ENCODE measurements at places on chromosomes 5 and 9. TPM values are rescaled to one million over a fixed set of nuclear protein-coding genes. Genes with fewer than 3 reads are reported as not detected.
A peak's percentile ranks its signal among the peaks of the same experiment; 100 is the strongest.

DNA sequence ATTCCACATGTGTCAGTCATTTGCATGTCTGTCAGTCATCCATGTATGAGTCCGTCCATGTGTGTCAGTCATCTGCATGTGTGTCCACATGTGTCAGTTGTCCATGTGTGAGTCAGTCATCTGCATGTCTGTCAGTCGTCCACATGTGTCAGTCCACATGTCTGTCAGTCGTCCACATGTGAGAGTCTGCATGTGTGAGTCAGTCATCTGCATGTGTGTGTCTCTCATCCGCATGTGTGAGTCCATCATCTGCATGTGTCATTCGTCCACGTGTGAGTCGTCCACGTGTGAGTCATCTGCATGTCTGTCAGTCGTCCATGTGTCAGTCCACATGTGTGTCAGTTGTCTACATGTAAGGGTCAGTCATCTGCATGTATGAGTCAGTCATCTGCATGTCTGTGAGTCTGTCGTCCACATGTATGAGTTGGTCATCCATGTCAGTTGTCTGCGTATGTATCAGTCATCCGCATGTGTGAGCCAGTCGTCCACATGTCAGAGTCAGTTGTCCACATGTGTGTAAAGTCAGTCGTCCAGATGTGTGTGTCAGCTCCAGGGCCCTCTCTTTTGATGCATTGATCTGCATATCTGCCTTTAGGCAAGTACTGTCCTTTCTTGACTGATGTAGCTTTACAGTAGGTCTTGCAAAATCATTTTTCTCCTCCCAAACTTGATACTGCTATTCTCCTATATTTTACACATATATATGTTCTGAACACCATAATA, 72.5 kb upstream of the CACNA1B start:
- DNase-seq = no peak
- H3K36me3 ChIP-seq = peaks cover 5% of the 10 kb centered on the region
- no peaks in the 10 kb centered on the region for H3K27me3 ChIP-seq

- no peak overlapping the region for H3K4me3 ChIP-seq
- H3K4me1 ChIP-seq = peaks cover 7% of the 10 kb centered on the region
- peaks cover 13% of the 10 kb centered on the region for H3K36me3 ChIP-seq
- no peaks in the 10 kb centered on the region for H3K27me3 ChIP-seq
- no peak for DNase-seq
- no peak overlapping the region for H3K27ac ChIP-seq
Measured at GRCh38 chr5:80884929-80885328, 75.2 kb upstream of the RASGRF2 start.

- H3K4me1 ChIP-seq = peaks cover 20% of the 10 kb centered on the region
- no peak overlapping the region for H3K27ac ChIP-seq
- H3K36me3 ChIP-seq = peaks cover 4% of the 10 kb centered on the region
- H3K27me3 ChIP-seq = no peaks in the 10 kb centered on the region
- DNase-seq = no peak
Measured at GRCh38 chr9:121399126-121399882, 29.3 kb upstream of the STOM start.

DNA sequence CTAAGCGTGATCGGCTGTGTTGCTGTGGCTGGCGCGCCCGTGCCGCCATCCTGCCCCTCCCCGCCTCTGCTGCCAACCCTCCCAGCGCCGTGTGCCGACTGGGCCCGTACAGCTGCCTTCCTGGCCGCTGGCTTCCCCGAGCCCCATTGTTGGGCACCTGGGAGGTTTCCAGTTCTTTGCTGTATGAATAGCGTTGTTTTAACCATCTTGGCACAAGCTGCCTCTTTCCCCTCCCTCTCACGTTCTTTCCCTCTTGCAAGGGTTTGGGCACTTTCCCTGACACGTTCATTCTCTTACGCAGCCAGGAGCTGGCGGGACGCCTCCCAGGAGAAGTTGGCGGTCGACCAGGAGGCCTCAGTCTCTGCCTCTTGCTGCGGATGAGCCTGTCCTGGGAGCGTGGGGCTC, 43.1 kb upstream of the RXRA start:
- peaks cover 12% of the 10 kb centered on the region for H3K27me3 ChIP-seq
- no peaks in the 10 kb centered on the region for H3K36me3 ChIP-seq
- H3K27ac ChIP-seq = no peak overlapping the region
- H3K4me1 ChIP-seq = peaks cover 5% of the 10 kb centered on the region
- no peak for DNase-seq

DNA sequence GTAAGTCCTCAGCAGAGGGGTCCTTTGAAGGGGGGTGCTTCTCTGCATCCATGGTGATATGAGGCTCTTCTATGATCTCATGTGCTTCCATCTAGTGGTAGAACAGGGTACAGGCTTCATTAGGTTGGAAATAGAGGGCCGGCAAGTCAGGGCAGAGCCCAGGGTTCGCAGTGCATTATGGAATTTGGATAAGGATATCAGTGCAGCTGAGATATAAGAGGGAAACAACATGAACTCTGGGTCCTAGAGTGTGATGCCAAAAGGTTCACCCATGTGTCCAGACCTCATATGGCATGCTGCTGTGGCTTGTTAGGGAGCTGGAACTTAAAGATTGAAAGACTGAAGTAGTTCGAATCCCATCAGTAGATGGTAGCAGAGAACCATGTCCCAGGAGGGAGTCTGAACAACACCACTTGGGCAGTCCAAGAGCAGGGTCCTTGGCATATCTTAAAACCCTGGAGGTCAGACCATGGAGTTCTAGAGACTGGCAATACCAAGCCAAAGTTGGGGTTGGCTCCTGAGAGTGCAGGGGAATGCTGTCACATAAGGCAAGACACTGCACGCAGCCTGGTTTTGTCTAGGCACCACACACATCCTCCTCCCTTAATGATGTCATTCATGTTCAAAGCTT, 2.3 kb downstream of the FAM221B start:
- no peak for DNase-seq
- no peak overlapping the region for H3K4me3 ChIP-seq
- no peak overlapping the region for H3K27ac ChIP-seq
- no peaks in the 10 kb centered on the region for H3K36me3 ChIP-seq
- H3K27me3 ChIP-seq = no peaks in the 10 kb centered on the region

DNA sequence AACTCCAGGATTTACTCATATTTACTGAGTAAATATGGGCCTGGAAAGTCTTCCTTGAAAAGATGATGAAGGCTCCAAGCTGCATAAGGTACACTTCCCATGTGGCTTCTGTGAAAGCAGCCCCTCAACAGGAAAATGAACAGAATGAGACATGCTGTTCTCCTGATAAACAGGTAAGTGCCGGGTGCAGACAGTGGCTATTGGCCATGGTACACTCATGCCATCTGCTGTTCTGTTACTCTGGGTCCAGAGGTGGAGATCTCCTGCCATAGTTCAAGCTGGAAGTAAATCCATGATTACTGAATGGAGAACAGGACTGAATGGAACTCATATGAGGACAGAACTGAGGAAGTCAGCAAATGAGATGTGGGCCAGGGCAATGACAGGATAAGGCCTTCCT, 103.6 kb downstream of the SLIT3 start:
- no peak overlapping the region for H3K27ac ChIP-seq
- H3K4me1 ChIP-seq = no peaks in the 10 kb centered on the region
- DNase-seq = no peak
- H3K4me3 ChIP-seq = no peak overlapping the region
- no peaks in the 10 kb centered on the region for H3K36me3 ChIP-seq

- H3K27me3 ChIP-seq = no peaks in the 10 kb centered on the region
- no peaks in the 10 kb centered on the region for H3K36me3 ChIP-seq
- peak within 1 kb of the TSS; percentile 82 for H3K27ac ChIP-seq
- peak within 1 kb of the TSS; percentile 90 for H3K4me3 ChIP-seq
Measured at GRCh38 chr9:131276094-131276888, at the start of gene FAM78A. Gene FAM78A (minus strand): TSS chr9:131276510. CDS start chr9:131276179, 331 bp downstream.

GRCh38 chr9:26142201-26142600, 464.0 kb upstream of the TUSC1 start:
- no peak for DNase-seq
- no peaks in the 10 kb centered on the region for H3K4me1 ChIP-seq
- H3K27ac ChIP-seq = no peak overlapping the region
- H3K36me3 ChIP-seq = no peaks in the 10 kb centered on the region
- H3K27me3 ChIP-seq = no peaks in the 10 kb centered on the region
- H3K4me3 ChIP-seq = no peak overlapping the region

GRCh38 chr5:126692971-126693370, 84.0 kb upstream of the LMNB1 start:
- no peaks in the 10 kb centered on the region for H3K36me3 ChIP-seq
- peaks cover 3% of the 10 kb centered on the region for H3K27me3 ChIP-seq
- H3K27ac ChIP-seq = no peak overlapping the region
- no peak for DNase-seq
- no peaks in the 10 kb centered on the region for H3K4me1 ChIP-seq
- H3K4me3 ChIP-seq = no peak overlapping the region

DNA sequence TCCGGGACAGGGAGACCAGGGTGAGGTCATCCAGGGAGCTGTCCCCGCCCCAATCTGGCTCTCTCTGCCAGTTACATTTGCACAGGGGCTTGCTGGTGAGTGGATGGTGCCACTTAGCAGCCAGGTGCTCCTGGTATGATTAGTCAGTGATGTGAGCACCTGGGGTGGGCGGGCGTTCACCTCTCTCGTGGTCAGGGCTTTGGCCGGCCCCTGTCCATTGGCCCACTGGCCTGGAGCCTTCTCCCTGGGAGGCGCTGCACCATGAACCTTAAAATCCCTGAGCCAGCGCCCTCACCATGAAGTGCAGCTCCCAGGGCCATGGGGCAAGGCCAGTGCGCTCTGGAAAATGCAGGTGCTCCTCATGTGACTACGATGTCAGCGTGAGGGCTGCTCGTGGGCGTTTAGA, 2.0 kb downstream of the NKD2 start:
- peak; percentile 26 for DNase-seq
- peaks cover 8% of the 10 kb centered on the region for H3K4me1 ChIP-seq
- no peak overlapping the region for H3K4me3 ChIP-seq
- H3K27ac ChIP-seq = no peak overlapping the region

- no peak overlapping the region for H3K4me3 ChIP-seq
- H3K36me3 ChIP-seq = no peaks in the 10 kb centered on the region
- peaks cover 9% of the 10 kb centered on the region for H3K27me3 ChIP-seq
Measured at GRCh38 chr5:59746241-59746765, 147.2 kb downstream of the PDE4D start.

The SLC25A48 gene
- total RNA-seq = not detected

The PDE8B gene
- total RNA-seq = not detected

The TMEM215 gene
- total RNA-seq = not detected

The ACSL6 gene
- total RNA-seq = 0.67 TPM

The ABITRAM gene
- total RNA-seq = 8.5 TPM

The GBGT1 gene
- 7.2 TPM for total RNA-seq

The ARL14EPL gene
- total RNA-seq = not detected

The POLE3 gene
- total RNA-seq = 76.1 TPM

Measured in natural killer cell treated with Interleukin-12 subunit alpha and Interleukin-12 subunit beta and Interleukin-15 and Interleukin-18, amount 100 ng/mL, for 72 hours (primary cell).